ENCODE measurements at places on chromosomes 16 and 17.

GRCh38 chr16:19745286-19746010, 27.4 kb downstream of the IQCK start:
- no peaks in the 10 kb centered on the region for H3K36me3 ChIP-seq
- no peak overlapping the region for H3K27ac ChIP-seq
- no peak overlapping the region for H3K4me3 ChIP-seq
- no peak for DNase-seq
- no peaks in the 10 kb centered on the region for H3K27me3 ChIP-seq

DNA sequence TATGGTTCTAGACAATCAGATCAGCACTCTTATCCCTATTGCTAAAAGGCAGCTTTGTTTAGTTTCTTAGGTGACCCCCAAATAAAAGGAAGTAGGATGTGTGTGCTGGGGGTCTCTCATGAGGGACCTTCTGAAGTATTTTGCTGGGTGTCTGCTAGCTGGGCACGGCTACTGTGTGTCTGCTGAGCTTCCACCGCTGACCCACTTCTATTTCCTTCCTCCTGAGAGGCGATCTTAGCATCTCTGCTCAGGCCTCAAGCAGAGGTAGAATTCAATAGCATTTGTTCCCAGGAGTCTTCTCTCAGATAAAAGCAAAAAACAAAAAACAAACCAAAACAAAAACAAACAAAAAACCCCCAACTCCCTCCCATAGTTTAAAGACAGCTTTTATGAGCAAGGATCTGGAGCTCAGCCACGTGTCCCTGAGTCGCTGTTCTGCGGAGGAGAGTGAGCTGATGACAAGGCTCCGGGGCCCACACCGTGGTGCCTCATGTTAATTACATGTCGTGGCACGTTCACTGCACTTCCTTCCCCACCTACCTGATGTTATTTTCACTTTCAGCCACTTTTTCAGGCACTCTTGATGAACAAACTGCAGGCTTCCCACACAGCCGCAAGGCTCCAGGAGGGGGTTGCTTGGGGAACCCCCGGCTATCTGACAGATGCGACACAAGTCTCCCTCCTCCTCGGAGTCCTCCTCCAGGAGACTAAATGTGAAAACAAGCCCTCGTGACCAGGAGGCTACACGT, 83.5 kb downstream of the MARCHF10 start:
- H3K4me1 ChIP-seq: peaks cover 27% of the 10 kb centered on the region
- H3K27ac ChIP-seq: peak overlapping the region; percentile 80
- H3K27me3 ChIP-seq: peaks cover 9% of the 10 kb centered on the region
- DNase-seq: peak; percentile 51

GRCh38 chr16:9118170-9118569, 26.7 kb downstream of the HAPSTR1 start:
- H3K27ac ChIP-seq: peak overlapping the region; percentile 58
- H3K27me3 ChIP-seq: no peaks in the 10 kb centered on the region
- H3K4me3 ChIP-seq: no peak overlapping the region
- H3K36me3 ChIP-seq: peaks cover 26% of the 10 kb centered on the region
- DNase-seq: no peak

DNA sequence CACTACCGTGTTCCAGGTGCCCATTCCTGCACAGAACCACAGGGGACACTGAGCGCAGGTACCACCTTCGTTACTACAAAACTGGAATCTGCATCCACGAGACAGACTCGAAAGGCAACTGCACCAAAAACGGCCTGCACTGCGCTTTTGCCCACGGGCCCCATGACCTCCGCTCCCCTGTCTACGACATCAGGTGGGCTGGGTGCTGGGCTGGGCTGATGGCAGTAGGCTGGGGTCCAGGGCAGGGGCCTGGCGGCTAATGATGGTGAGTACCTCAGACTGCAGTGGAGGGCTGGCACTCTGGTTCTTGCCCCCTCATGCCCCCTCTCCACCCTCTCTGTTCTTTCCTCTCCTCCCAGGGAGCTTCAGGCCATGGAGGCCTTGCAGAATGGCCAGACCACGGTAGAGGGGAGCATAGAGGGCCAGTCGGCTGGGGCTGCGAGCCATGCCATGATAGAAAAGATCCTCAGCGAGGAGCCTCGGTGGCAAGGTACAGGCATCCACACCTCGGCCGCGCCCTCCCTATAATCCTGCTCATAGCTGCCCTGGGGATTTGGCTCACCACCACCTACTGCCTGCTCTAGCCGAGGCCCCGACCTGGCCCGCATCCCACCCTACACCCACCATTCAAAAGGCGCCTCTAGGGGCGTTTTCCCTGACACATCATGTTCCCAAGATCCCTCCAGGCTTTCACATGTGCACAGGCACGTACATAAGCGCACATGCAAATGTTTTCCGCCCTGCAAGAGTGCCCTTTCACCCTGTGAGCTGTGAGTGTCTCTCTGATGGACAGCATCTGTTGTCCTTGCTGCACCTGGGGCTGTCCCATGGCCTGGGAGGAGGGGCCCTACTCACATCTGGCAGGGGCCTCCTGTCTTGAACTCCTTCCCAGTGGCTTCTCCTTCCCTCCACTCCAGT, 27.7 kb downstream of the UNK start:
- H3K36me3 ChIP-seq: peaks cover 9% of the 10 kb centered on the region
- peak overlapping the region; percentile 45 for H3K27ac ChIP-seq
- DNase-seq: no peak

- DNase-seq: no peak
- peaks cover 7% of the 10 kb centered on the region for H3K4me1 ChIP-seq
- H3K27me3 ChIP-seq: no peaks in the 10 kb centered on the region
- H3K36me3 ChIP-seq: peaks cover 27% of the 10 kb centered on the region
- H3K27ac ChIP-seq: no peak overlapping the region
These were observed 20.5 kb downstream of the ZNF207 start for GRCh38 chr17:32370426-32370825.

- no peak overlapping the region for H3K4me3 ChIP-seq
- peaks cover 20% of the 10 kb centered on the region for H3K36me3 ChIP-seq
- no peak for DNase-seq
- peaks cover 11% of the 10 kb centered on the region for H3K4me1 ChIP-seq
- no peaks in the 10 kb centered on the region for H3K27me3 ChIP-seq
- H3K27ac ChIP-seq: peak overlapping the region; percentile 2
These were observed 50.1 kb downstream of the LMF1 start for GRCh38 chr16:920717-921116.

DNA sequence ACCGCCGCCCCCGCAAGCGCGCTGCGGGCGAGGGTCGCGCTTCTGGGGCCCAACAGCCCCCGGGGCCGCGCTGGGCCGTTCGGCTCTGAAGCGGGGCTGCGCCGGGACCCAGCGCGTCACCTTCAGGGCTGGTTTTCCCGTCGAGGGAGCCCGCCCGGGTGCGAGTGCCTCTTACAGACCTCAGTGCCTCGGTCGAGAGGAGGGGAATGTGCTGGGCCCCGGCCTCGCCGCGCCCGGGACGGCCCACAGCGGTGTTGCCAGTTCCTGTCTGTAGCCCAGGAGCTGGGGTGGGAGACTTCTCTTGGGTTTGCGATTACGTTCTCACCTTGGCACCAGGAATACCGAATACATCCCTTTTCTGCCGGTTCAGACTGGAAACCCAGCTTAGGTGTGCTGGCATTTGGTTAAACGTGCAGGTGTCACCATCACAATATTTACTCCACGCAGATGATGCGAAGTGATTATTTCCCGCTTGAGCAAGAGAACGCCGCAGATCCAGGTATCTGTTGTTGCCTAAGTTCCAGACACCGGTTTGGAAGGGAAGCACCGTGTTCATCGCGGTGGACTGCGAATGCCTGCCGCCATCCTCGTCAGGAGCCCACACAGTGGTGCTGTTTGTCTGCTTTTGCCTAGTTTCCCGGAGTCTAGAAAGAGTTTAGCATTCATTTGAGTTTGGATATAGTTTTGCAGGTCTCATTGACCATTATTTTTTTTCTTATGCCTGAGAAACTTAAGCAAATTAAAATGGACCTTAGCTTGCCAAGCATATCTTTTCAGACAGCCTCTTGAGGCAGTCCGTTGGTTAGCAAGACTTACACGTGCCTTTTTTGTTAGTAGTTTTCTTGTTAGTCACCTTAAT, 914 bp downstream of the MAP1LC3B start:
- H3K36me3 ChIP-seq: peaks cover 1% of the 10 kb centered on the region
- H3K4me1 ChIP-seq: peaks cover 31% of the 10 kb centered on the region
- peak overlapping the region; percentile 86 for H3K4me3 ChIP-seq
- H3K27ac ChIP-seq: peak overlapping the region; percentile 92

DNA sequence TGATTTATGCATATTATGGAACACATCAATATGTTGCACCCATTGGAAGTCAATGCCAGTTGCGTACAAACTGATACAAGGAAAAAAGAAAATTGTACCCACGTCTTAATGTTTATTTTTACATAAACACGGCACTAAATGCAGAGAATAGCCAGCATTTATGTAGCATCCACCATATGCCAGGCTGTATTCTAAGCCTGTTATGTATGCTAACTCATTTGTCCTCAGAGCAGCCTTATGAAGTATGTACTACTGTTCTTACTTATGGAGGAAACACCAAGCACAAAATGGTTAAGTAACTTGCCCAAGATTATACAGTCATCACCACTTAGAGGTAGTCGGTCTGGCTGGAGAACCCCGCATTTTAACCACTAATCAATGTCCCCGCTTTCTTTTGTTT, 837.9 kb upstream of the RBFOX1 start:
- no peak overlapping the region for H3K4me3 ChIP-seq
- H3K4me1 ChIP-seq: no peaks in the 10 kb centered on the region
- H3K27me3 ChIP-seq: no peaks in the 10 kb centered on the region
- DNase-seq: no peak
- H3K36me3 ChIP-seq: no peaks in the 10 kb centered on the region
- H3K27ac ChIP-seq: no peak overlapping the region

DNA sequence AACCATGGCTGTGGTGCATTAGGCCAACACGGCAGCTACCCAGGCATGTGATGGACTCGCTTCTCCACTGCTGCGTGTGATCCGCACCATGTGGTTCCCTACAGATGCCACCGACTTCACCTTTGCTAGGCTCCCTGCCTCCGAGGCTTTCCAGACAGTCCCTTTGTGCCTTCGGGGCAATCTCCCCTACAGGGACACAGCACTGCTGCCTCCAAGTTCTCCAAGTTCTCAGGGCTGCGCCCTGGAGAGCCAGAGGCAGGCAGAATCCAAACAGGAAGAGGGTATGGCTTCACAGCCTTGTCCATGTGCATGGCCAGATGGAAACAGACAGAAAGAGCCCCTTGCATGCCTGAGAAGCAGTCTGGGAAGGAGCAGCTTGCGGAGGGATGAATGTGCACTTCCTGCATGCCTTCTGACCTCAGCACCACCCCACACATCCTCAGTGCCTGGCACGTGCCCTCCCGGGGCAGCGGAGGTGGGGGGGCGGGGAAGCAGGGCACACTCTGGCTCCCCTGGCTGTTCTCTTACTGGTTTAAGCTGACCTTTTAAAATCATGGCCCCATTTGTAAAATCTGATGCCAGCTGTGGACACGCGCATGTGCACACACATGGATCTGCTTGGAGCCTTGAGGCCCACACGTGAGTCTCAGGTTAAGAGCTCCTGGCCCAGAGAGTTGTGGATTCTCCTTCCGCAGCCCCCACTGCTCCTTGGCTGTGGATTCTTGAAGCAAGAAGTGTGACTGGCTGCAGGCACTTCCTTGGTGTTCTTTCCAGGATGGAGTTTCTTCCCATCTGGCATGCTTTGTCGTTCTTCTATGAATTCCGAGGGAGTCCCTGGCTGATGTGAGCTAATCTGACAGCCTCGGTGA, 55.3 kb upstream of the MTSS2 start:
- H3K36me3 ChIP-seq: peaks cover 34% of the 10 kb centered on the region
- peaks cover 14% of the 10 kb centered on the region for H3K4me1 ChIP-seq
- H3K27ac ChIP-seq: no peak overlapping the region
- H3K27me3 ChIP-seq: no peaks in the 10 kb centered on the region

DNA sequence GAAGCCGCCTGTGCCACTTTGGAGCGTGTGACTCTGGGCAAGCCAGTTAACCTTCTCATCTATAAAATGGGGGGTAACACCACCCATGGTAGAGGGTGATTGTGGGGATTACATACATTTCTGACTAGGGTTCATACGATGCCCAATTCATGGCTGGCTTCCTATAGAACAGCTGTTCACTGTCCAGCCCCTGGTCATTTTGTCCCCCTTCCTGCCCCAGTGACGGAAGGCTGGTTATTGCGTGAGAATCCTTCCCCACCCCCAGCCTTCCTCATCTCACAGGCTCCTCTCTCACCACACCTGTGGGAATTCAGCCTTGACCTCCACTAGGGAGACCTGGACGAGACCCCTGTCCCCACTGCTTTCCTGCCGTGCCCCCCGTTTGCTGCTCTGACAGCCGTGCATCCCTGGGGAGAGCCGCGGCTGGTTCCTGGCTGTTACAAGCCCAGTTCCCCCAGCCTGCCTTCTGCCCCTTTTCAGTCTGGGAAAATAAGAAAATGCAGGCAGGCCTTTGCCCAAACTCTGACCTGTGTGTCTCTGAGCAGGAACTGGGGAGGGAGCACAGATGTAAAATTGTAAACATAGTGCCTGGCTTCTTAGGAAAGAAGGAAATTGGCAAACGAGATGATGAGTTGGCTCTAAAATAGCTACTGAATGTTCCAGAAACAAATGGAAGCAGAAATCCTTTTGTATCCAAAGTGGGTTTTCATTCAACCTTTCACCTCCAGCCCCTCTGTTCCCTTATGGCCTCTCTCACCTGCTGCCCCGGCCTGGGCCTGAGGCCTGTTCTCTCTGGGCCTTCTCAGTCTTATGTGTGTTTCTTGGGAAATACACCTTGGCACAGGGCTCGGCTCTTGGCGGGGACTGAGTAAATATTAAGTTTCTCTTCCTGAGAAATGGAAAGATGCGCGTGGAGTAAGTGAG, 67.3 kb downstream of the OR1D5 start:
- DNase-seq: no peak
- no peak overlapping the region for H3K27ac ChIP-seq
- H3K4me1 ChIP-seq: peaks cover 2% of the 10 kb centered on the region
- no peaks in the 10 kb centered on the region for H3K27me3 ChIP-seq
- peaks cover 14% of the 10 kb centered on the region for H3K36me3 ChIP-seq
- H3K4me3 ChIP-seq: no peak overlapping the region

DNA sequence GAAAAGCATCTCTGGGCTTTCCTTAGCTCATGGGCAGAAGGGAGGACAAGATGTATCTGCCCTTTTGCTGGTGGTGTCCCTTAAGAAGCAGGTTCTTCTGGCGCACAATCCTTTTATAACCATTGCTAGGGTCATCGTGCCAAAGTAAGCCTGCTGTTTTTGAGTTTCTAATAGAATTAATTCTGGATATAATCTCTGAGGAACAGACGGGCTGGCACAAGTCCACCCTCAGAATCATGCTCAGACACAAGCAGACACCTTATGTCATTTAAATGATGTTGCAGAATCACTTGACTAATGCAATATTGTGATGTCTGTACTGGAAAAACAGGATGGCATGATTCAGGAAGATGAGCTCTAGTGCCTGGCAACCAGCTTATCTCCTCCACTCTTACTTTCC, 18.8 kb upstream of the MMD start:
- H3K36me3 ChIP-seq: no peaks in the 10 kb centered on the region
- H3K4me3 ChIP-seq: no peak overlapping the region
- DNase-seq: no peak
- peaks cover 30% of the 10 kb centered on the region for H3K4me1 ChIP-seq

GRCh38 chr17:44375196-44376017, 11.8 kb upstream of the FAM171A2 start:
- no peak overlapping the region for H3K4me3 ChIP-seq
- no peak overlapping the region for H3K27ac ChIP-seq
- no peak for DNase-seq
- peaks cover 32% of the 10 kb centered on the region for H3K27me3 ChIP-seq

GRCh38 chr17:40433551-40434415, 9.5 kb upstream of the IGFBP4 start:
- no peaks in the 10 kb centered on the region for H3K36me3 ChIP-seq
- no peak overlapping the region for H3K27ac ChIP-seq
- no peak overlapping the region for H3K4me3 ChIP-seq
- peaks cover 2% of the 10 kb centered on the region for H3K4me1 ChIP-seq
- no peak for DNase-seq

All from memory B cell (primary cell).